ENCODE measurements at places on chromosomes 2 and 18.

- peak; percentile 77 for DNase-seq
Observed at GRCh38 chr2:105114551-105114950, 76.7 kb downstream of the MRPS9 start.

DNA sequence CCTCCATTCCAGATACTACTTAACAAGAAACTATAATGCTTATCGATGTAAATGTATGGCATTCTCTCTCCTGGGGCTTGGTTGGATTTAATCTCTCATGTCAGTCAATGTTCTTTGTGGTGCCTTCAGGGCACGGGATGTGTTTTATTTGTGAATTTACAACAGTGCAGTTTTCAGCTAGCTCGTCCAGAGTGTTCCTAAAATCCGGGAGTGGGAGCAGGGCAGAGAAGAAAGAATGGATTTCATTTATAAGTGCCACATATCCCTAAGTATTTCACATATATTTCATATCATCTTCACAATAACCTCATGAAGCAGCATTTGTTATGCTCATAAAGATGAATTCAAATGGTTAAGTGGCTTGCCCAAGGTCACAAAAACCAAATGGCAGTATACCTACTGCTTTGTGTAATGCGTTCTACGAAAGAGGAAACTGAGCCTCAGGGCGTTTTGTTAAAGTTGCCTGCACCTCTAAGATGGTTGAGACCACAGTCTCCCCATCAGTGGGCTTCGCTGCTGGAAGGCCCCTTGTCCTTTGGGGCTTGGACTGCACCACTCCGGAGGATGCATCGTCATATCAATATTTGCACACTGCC, 134.7 kb upstream of the MGAT5 start:
- DNase-seq: no peak

- DNase-seq: no peak
Observed at GRCh38 chr18:78861706-78862105, 117.9 kb upstream of the SALL3 start.

DNA sequence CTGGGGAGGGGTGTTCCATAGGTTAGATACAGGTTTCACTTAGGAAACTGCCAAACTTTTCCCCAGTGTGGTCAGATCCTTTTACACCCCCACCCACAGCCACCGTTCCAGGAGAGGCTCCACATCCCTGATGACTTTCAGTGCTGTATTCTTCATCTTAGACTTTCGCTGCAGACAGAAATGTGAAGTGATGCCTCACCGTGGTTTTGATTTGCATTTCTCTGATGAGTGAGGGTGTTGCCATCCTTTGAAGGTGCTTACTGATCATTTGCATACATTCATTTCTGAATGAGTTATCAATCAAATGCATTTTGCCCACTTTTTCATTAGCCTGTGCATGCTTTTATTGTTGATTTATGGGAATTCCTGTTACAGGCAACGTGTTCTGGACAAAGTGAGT, 14.9 kb downstream of the COPS9 start:
- no peak for DNase-seq

DNA sequence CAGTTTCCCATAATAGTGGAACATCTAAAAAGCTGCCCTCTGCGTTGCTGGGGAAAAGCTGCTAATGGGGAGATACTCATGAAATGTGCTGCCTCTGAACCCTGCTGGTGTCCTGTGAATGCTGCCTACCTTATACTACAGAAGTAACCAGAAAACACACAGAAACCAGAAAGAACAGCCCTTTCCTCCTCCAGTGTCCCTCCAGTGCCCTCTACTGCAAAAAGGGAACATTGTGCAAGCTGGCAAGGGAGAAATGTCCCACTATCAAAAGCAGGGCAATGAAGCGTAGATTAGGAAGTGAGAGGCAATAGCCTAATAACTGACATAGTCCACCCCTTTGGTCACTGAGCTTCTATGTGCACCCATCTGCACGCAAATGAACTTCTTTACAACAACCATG, 162.7 kb upstream of the ETAA1 start:
- DNase-seq: peak; percentile 64

DNA sequence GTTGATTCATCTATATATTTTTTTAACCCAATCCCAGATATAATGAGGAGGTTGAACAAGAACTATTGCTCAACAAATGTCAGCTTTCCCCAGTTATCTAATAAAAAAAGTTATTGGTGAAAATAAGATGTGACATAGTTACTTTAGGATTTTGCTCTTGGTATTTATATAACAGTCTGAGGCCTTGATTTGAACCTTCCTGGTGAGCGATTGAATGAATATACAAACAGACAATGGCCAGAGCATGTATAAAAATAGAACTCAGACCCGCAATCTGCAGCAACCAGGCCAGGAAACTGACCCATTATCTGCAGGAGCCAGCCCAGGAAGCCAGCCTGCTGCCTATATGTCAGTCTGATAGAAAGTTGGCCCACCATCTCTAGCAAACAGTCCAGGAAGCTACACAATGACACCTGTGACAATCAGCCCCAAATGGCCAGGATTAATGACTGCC, 81.6 kb downstream of the HS6ST1 start:
- DNase-seq: no peak

GRCh38 chr2:115299199-115299598, 856.8 kb downstream of the DPP10 start:
- no peak for DNase-seq

DNA sequence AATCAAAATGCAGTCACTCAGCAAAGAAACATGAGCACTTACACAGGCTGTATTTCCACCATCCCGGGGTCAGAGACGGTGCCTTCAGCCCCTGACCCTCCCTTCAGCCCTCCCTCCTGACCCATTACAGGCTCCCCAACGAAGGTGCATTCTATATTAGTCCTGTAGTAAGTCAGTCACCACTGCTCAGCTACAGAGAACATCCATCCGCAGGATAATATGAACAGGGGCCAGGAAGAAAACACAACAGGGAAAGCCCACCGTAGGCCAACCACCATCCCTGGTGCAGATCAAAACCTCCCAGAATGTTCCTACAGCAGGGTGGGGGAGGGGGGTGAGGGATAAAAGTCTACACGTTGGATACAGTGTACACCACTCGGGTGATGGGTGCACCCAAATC, 15.1 kb downstream of the PXDN start:
- no peak for DNase-seq

- DNase-seq: peak; percentile 29
Observed at GRCh38 chr2:62221141-62221540, 25.2 kb downstream of the B3GNT2 start.

DNA sequence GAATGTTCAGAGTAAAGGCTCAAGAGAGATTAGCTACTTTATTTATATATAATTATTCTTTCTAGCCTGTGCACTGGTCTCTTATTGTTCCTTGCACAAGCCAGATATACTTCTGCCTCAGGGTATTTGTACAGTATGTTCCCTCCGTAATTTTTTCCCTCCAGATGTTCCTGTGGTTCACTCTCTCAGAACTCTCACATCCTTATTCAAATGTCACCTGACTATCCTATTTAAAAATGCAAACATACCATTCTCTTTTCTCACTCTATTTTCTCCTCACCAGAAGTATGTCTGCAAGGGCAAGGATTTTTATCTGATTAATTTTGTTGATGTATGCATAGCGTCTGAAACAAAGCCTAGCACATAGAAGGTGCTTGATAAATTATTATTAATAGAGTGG, 64.0 kb upstream of the CERS6 start:
- no peak for DNase-seq

GRCh38 chr2:173940208-173941020, 24.8 kb downstream of the SP3 start:
- DNase-seq: no peak

- DNase-seq: no peak
Observed at GRCh38 chr2:96602330-96602823, 35.7 kb downstream of the KANSL3 start.

- DNase-seq: no peak
Observed at GRCh38 chr2:195711478-195711877, 54.5 kb downstream of the SLC39A10 start.

GRCh38 chr2:36380624-36381481, 25.3 kb downstream of the CRIM1 start:
- DNase-seq: peak; percentile 50

DNA sequence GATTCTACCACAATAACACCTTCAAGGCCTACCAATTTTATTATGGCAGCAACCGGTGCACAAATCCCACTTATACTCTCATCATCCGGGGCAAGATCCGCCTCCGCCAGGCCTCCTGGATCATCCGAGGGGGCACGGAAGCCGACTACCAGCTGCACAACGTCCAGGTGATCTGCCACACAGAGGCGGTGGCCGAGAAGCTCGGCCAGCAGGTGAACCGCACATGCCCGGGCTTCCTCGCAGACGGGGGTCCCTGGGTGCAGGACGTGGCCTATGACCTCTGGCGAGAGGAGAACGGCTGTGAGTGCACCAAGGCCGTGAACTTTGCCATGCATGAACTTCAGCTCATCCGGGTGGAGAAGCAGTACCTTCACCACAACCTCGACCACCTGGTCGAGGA, 17.1 kb downstream of the APCDD1 start:
- DNase-seq: no peak

GRCh38 chr2:215705771-215706361, 270.0 kb upstream of the FN1 start:
- peak; percentile 93 for DNase-seq

- DNase-seq: no peak
Observed at GRCh38 chr2:163119966-163120365, 281.4 kb upstream of the KCNH7 start.
